ENCODE measurements at places on chromosomes 5 and 9. TPM values are rescaled to one million over a fixed set of nuclear protein-coding genes. Genes with fewer than 3 reads are reported as not detected.

IFNK gene
- total RNA-seq, result not detected

IL13 gene
- not detected for total RNA-seq

SLC6A19 gene
- not detected for total RNA-seq

SLCO6A1 gene
- not detected for total RNA-seq

JAK2 gene
- total RNA-seq, result 20.7 TPM

HNRNPK gene
- total RNA-seq, result 491 TPM

RFESD gene
- total RNA-seq, result 2.2 TPM

TNFSF8 gene
- not detected for total RNA-seq

MSH3 gene
- total RNA-seq, result 16.7 TPM

MYOT gene
- not detected for total RNA-seq

DND1 gene
- 0.13 TPM for total RNA-seq

Measured in smooth muscle cell of the pulmonary artery (primary cell).